ENCODE measurements at places on chromosomes 7 and 10.

- DNase-seq = no peak
Measured at GRCh38 chr7:87356448-87356847, 11.0 kb downstream of the CROT start.

GRCh38 chr7:112205343-112206237 lies 609 bp downstream of the DOCK4 start:
- peak; percentile 52 for DNase-seq

- DNase-seq = no peak
Measured at GRCh38 chr7:139994356-139994755, 68.4 kb downstream of the PARP12 start.

DNA sequence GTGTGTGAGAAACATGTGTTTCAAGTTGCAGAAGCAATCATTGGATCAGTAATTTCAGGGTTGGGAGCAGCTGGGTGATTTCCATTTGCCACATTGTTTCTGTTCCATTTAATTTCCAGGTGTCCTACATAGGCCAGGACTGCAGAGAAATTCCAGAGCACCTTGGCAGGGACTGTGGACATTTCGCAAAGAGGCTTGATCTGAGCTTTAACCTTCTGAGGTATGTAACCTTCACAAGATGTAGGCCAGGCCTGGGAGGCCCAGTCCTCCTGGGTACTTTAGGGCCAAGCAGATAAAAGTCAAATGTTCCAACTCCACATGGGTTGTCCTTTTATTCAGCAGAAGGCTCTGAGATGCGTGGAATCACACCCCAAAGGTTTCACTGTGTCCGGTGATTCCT lies 6.9 kb downstream of the LRMDA start:
- DNase-seq = no peak

GRCh38 chr7:18753972-18754610 lies 258.5 kb downstream of the HDAC9 start:
- no peak for DNase-seq

All from Kasumi-1 (cell line).